Fibroblast of upper back skin (primary cell): ENCODE measurements at places on chromosomes 11 and 22.

- no peak for DNase-seq
Measured at GRCh38 chr11:133081730-133082452, 450.4 kb downstream of the OPCML start.

- peak; percentile 17 for DNase-seq
Measured at GRCh38 chr11:74749127-74749964, 697 bp downstream of the RNF169 start.

DNA sequence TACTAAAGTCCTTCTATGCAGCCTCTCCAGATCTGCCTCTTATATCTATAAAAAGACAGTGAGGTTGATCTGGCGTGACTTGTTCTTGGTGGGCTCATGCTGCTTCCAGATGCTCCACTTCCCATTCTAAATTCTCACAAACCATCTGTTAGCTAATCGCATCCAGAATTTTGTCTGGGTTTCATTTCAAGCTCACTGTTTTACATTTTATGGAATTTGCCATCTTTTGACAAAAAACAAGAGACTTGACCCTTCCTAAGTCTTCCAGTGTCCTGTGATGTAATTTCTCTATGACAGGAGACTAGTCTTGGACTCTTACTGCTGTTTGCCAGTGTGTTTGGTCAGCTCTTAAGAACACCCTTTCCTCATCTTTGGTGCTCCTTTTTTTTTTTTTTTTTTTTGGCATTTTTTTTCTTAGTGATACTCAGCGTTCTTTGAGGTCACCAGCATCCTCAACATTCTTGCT is 23.0 kb downstream of the CRKL start:
- DNase-seq: peak; percentile 54

- DNase-seq: no peak
Measured at GRCh38 chr11:40139536-40139935, 1319.9 kb downstream of the LRRC4C start.

DNA sequence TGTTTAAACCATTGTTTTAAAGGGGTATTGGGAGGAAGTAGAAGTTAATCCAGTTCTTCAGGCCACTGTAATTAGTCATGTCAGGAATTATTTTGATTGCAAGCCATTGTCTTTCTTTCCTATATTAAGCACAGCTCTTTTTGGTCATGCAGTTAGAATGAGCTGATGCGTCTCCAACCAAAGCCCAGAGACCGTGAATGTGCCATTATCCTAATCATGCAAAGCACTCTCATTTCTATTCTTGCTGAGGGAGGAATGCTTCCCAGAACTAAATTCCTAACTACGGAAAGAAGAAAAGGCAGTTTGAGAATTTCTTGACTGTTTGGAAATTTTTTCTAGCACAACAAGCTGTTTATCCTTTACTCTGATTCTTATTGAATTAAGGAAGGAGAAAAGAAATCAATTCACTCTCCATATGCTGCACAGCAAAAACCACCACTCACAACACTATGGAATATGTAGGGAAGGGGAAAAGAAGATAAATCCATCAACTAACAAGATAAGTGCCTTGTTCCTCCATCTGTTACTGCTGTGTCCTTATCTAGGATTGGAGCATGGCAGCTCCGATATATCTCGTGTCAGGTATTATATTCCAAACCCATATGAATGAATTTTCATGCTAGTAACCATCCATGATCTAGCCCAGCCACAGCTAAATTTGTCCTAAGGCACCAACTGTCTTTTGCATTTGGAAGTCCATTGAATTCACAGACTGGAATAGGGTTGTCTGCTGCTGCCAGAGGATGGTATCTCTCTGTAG is 70.8 kb downstream of the NTM start:
- DNase-seq: no peak

- peak; percentile 24 for DNase-seq
Measured at GRCh38 chr11:10407055-10407454, 48.0 kb upstream of the AMPD3 start.

DNA sequence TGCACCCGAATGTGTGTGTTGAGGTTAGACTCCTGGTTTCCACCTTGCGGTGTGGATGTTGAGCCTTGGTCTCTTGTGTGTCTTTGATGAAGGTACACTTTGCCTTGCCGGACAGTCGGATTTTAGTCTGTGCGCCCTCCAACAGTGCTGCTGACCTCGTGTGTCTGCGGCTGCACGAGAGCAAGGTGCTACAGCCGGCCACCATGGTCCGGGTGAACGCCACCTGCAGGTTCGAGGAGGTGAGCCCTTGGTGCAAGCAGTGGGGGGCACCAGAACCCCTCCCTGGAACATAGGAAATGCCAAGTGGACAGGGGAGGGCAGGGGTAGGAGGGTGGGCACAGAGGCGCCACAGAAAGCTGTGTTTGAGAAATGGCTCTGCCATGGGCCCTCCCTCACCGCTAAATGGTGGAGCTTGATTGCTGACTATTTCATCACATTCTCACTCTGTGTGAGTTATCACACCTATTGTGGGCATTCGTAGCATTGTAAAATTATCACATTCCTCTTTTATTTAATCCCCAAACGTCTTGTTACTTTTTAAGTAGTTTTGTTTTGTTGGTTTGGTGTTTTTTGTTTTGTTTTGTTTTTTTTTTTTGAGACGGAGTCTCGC is 26.4 kb upstream of the PANX2 start:
- DNase-seq: no peak

DNA sequence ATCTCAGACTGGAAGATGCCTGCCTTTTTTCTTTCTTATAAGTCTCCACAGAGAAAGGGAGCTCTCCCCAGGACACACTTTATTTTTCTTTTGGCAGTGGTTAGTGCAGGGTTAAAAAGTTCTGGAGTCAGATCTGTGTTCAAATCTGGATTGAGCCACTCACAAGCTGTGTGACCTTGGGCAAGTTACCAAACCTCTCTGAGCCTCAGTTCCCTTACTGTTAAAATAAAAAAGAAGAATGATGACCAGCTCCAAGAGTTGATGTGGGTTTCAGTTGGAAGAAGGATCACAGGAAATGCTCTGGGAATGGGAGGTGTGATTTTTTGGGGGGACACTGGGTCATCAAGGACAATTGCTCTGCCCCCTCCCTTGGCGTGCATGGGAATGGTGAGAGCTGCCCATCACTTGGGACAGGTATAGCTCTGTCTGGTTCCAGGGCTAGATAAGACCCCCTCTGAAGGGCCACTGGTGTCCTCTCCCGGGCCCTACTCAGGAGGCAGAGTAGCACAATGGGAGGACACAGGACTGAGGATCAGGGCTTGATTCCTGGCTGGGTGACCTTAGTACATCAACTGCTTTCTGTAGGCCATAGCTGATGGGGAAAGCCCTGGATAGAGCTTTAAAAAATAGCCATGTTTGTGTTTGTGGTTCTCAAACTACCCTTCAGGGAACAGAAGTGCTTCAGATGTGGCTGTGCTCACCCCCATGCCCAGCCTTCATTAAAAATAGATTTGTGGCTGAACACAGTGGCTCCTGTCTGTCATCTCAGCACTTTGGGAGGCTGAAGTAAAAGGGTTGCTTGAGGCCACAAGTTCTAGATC is 228.3 kb downstream of the MIAT start:
- peak; percentile 42 for DNase-seq

- no peak for DNase-seq
Measured at GRCh38 chr11:11335043-11335442, 18.0 kb downstream of the CSNK2A3 start.

- peak; percentile 13 for DNase-seq
Measured at GRCh38 chr11:114040706-114041211, 18.8 kb upstream of the ZBTB16 start.

- peak; percentile 28 for DNase-seq
Measured at GRCh38 chr11:15223318-15223717, 108.6 kb downstream of the INSC start.

- DNase-seq: peak; percentile 48
Measured at GRCh38 chr11:78212586-78213371, 24.1 kb downstream of the USP35 start.

- no peak for DNase-seq
Measured at GRCh38 chr22:39734866-39735265, 158.7 kb downstream of the ENTHD1 start.

DNA sequence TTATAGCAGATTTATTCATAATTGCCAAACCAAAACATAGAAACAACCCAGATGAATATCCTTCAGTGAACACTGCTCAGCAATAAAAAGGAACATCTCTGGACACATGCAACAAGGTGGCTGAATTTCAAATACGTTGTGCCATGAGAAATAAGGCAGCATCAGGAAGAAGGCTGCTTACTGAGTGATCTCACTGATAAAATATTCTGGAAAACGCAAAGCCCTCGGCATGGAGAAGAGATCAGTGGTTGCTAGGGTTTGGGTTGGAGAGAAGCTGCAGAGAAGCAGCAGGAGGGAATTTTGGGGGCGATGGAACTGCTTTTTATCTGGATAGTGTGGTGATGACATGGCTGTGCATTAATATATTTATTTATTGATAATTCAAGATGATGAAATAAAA is 11.0 kb upstream of the SHANK2 start:
- DNase-seq: peak; percentile 17

- DNase-seq: no peak
Measured at GRCh38 chr11:76803811-76804600, 20.9 kb downstream of the TSKU start.

- peak; percentile 65 for DNase-seq
Measured at GRCh38 chr11:68206211-68206610, 6.9 kb downstream of the KMT5B start.

DNA sequence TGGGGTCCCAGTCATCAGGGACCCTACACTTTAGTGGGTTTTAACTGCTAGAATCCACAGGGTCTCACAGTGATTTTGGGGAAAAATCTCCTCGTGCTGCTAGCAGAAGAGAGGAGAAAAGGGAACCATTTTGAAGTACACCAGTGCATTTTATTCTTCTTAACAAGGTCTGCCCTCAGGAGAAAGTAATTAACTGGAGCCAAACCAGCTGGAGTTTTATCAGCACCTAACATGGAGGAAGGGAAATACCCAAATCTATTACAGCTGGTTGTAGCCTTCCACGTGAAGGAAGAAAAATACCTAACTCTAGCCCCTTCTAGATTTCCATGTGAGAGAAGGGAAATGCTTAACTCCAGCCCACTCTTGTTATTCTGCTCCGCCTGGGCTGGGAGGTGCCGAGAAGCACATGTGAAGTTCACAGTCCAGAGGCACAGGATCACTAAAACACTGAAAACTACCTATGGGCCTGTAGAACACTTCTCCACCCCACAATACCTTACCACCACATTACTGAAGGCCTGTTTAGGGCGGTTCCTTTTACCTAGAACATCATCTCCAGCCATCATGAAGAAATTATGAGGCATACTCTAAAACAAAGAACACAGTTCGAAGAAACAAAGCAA is 31.3 kb upstream of the TEAD1 start:
- DNase-seq: peak; percentile 25

DNA sequence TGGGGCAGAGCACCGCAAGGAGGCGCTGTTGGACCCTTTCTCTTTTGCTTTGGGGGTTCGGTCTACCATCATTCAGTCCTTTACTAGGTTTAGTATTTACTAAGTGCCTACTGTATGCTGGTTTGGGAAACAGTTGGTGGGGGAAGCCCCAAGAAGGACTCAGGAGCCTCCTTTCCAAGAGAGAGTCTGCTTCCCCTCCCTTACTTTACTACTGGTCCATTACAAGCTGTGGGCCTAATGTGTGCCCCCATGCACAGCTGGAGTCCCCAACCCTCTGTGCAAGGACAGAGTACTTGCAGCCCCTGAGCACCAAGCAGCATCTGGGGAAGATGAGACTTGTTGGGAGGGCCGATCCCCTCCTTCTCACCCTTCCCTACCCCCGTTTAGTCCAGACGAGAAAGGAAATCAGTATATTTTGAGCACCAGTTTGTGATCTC is 876 bp upstream of the UBE2L6 start:
- peak; percentile 77 for DNase-seq

GRCh38 chr11:112655371-112655770 is 305.8 kb upstream of the NCAM1 start:
- DNase-seq: peak; percentile 93

DNA sequence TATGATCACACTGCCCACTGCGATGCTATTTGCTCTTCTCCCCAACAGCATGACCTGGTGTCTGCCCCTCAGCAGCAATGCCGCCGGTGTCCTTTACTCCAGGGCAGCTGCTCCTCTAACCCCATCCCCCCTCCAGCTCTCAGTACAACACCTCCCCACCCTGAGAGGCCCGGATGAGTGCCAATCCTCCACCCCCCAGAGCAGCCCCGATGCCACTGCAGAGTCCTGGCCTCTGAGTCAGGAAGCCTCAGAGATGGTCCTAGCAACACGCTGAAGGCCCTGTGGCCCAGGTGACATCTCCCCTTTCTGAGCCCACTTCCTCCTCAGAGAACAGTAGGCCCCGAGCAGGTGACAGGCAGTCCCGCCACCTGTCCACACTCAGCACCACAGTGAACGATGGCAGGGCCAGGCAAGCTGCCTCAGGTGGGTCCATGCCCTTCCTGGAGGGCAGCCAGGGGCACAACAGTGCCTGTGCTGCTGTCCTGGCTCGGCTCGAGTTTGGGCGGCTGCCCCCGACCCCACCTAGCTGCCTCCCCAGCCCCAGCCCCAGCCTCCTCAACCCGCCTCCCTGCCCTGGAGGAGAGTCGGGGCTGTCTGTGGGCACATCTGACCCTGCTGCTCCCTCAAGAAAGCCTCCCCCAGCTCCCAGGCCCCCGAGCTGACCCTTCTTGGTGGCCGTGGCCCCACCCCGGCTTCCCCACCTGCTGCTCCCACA is 3.9 kb upstream of the NDUFS8 start:
- no peak for DNase-seq

DNA sequence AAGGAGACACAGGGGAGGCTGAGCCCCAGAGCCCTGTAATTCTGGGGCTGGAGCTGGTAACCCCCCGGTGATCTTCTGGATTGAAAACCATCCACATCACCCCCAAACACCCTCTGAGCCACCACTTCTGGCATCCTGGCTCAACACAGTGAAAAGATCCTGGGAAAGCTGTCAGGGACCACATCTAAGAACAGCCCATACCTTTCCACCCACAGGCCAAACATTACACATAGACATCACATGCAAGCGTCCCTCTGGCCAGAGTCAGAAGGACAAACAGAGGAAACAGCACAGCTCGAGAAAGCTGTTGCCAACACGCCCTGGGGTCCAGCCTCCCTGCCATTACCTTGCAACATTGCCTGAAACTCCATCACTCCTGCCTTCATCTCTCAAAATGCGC is 469.5 kb downstream of the SOX6 start:
- DNase-seq: peak; percentile 68

GRCh38 chr11:66835768-66836405 is 7.4 kb upstream of the RCE1 start:
- peak; percentile 47 for DNase-seq

DNA sequence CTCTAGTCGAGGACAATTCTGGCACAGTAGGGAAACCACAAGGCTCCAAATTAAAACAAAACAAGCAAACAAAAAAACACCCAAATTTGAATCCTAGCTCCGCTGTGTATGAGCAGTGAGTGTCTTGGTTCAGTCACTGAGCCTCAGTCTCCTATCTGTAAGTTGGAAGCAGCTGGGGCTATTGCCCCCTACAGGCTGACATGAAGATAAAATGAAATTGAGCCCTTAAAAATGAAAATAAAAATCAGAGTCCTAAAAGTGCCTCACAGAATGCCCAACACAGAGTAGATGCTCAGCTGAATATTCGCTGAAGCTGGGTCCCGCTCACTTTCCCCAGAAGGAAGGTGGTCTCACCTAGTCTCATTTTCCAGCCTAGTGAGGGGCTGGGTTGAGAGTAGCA is 65.2 kb downstream of the PDE2A start:
- peak; percentile 9 for DNase-seq

- DNase-seq: no peak
Measured at GRCh38 chr11:70319396-70320076, 49.0 kb downstream of the PPFIA1 start.
